NB4 (cell line): ENCODE measurements at places on chromosomes 12 and 14.

GRCh38 chr12:132593521-132593920, 16.9 kb downstream of the LRCOL1 start:
- DNase-seq, result no peak

GRCh38 chr14:74965486-74966153, 10.2 kb upstream of the PGF start:
- DNase-seq, result no peak

DNA sequence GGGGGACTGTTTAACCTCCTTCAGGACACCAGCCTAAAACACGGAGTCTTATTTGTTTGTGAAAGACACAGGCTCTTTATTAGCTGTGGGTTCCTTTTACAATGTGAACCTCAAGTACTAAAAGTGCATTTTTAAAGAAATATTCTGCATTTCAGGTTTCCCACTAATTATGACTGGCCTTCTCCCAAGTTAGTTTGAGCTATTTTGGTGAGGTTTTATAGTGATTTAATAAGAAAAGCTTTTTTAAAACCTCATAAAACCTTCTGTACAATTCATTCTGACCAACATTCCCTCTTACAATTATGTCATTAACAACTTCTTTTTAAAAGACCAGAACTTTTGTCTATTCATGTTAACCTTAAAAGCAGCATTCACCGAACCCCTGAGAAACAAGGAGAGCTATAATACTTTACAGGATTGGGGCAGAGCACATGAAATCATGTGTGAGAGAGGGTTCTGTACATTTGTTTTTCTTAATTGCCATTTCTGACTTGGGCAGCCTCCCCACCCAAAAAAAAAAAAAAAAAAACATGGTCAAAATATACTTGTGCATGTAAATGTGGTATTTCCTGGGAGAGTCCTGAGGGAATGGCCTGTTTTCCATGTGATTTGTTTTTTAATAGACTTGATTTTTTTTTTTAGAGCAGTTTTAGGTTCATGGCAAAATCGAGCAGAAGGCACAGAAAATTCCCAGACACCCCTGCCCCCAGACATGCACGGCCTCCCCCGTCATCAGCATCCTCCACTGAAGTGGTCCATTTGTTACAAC, 169.5 kb downstream of the CHST11 start:
- no peak for DNase-seq

GRCh38 chr12:23581913-23582312, 367.6 kb downstream of the SOX5 start:
- DNase-seq, result peak; percentile 34

- DNase-seq, result no peak
Measured at GRCh38 chr12:5809586-5809985, 135.5 kb downstream of the ANO2 start.

- DNase-seq, result no peak
Measured at GRCh38 chr12:66237505-66238175, 48.6 kb downstream of the IRAK3 start.

DNA sequence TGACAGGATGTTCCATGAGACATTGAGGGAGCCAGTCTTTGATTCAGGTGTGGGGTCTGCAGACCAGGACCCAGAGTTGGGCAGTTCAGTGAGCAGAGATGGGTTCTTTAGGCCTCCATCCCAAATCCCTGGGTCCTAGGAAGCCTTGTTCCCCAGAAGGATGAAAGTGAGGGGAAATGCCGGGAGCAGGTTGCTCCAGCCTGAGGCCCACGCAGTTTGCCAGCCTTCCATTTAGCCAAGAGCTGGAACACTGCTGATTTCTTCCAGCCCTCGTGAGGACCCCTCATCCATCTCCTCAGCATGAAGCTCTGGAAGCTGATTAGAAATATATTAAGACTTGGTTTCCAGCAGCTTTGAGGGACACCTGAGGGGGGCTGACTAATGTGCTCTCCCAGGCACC, 12.1 kb downstream of the C14orf132 start:
- no peak for DNase-seq

GRCh38 chr14:80988735-80989429, 33.5 kb downstream of the TSHR start:
- peak; percentile 51 for DNase-seq

- DNase-seq, result no peak
Measured at GRCh38 chr12:100986595-100987547, 192.3 kb downstream of the ANO4 start.
